ENCODE measurements at places on chromosomes 2 and 18. TPM values are rescaled to one million over a fixed set of nuclear protein-coding genes. Genes with fewer than 3 reads are reported as not detected.

Gene GLI2
- total RNA-seq, result 15.1 TPM

Gene NT5DC4
- total RNA-seq, result not detected

Gene PFN4
- total RNA-seq, result 0.39 TPM

Gene ST8SIA3
- total RNA-seq, result not detected

Gene IL37
- not detected for total RNA-seq

Gene ADAM23
- 1.4 TPM for total RNA-seq

Gene CCDC148
- under 0.01 TPM for total RNA-seq

Gene PTPN4
- total RNA-seq, result 9.4 TPM

Gene VSNL1
- not detected for total RNA-seq

Gene TRIM43B
- not detected for total RNA-seq

Gene PTPRN
- 22.6 TPM for total RNA-seq

Gene ACTG2
- total RNA-seq, result 3.5 TPM

Gene MOB4
- 34.1 TPM for total RNA-seq

Gene STPG4
- total RNA-seq, result not detected

Gene ABCG8
- not detected for total RNA-seq

Gene ADGRF3
- total RNA-seq, result not detected

Gene CDK15
- 0.24 TPM for total RNA-seq

Gene CRYGC
- not detected for total RNA-seq

Gene ZC3H6
- 6.8 TPM for total RNA-seq

Gene CROCC2
- not detected for total RNA-seq

Gene MARCO
- not detected for total RNA-seq

Gene NEU2
- total RNA-seq, result not detected

Gene B3GNT7
- total RNA-seq, result 0.80 TPM

Gene CNRIP1
- 39.2 TPM for total RNA-seq

Gene TDRD15
- total RNA-seq, result not detected

Gene MYL1
- not detected for total RNA-seq
